ENCODE measurements at places on chromosomes 16 and 17.

- DNase-seq = no peak
Observed at GRCh38 chr17:78146881-78147280, 696 bp downstream of the C17orf99 start.

DNA sequence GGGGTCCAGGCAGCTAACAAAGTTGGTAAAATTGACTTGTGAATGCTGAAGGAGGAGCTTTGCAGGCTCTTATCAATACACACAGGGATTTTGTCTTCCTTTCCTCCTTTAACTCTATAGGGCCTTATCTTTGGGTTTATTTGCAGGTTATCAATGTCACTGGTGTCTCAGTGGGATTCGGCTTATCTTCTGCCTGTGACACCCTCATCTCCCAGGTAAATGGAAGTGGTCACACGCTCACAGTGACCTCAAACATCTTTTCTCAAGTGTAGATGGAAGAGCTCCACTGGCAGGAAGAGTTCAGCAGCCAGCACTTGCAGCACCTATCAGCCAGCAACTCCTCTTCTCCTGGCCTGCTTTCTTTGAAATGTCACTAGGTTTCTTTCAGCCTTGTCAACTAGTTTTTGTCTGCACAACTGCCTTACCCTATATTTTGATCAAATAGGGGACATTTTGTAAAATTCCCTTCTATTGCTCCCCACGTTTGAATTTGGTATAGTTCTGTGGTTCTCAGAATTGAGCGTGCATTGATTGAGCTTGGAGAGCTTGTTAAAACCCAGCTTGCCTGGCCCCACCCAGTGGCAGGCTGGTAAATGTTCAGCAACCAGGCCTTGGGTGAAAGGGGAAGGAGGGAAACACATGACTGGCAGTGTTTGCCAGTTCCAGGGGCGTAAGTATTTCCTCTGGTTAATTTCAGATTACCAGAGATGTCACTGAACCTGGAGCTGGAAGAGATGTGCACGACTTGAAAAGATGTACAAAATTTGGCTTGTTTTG is 12.8 kb downstream of the SLC47A1 start:
- no peak for DNase-seq

- DNase-seq = no peak
Observed at GRCh38 chr17:77865112-77865611, 93.3 kb upstream of the TNRC6C start.

DNA sequence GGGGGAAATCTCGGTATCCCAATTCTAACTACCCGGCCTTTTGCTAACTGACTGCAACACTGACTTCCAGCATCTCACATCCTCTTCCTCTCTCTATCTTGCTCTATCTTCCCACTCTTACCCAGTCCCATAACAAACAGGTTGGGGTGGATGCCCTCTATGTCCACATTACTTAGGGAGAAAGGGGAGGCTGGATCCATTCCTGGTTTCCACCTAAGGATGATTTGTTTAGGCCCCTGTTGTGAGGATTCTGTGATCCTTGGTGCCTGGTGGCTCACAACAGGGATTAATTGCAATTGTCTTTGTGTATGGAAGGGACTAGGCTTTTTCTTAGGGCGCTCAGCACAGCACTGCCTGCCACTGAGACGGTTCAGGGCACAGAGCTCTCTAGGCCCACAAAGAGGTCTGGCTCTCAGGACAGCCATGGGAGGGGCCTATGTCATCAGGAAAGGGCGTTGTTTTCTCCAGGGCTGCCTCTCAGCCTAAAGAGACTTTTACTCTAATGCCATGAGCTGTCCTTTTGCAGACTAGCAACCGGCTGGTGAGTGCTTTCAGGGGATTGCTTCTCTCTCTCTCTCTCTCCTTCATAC is 612.1 kb upstream of the SALL1 start:
- DNase-seq = no peak

DNA sequence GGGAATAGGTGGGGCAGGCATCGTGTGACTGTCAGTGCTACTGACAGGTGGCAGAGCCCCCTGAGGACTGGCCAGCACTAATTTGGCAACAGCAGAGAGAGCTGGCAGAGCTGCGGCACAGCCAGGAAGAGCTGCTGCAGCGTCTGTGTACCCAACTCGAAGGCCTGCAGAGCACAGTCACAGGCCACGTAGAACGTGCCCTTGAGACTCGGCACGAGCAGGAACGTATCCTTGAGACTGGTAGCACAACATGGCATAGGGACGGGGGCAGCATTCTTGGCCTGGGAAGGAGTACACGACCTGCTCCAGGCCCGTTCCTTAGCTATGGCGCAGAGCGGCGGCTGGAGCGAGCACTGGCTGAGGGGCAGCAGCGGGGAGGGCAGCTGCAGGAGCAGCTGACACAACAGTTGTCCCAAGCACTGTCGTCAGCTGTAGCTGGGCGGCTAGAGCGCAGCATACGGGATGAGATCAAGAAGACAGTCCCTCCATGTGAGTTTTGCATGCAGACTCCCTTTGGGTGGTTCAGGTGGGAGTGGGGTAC is 3.0 kb upstream of the NRN1L start:
- DNase-seq = peak; percentile 27

DNA sequence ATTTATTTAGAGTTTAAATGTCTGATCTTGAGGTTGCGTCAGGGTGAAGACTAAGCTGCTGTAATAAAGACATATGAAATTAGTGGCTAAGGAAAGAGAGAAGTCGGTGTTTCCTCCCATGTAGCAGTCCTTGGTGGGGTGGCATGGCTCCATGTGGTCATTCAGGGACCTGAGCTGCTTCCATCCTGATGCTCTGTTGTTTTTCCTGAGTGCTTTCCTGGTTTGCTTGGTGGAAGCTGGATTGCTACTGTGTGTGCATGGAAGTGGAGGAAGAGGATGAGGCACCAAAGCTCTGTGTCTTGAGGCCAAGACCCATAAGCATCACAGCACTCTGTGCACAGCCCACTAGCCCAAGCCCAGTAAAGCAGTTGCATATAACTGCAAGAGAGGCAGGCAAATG is 241.8 kb upstream of the CACNG5 start:
- DNase-seq = no peak

All from posterior cingulate gyrus (tissue), 11 donors.